ENCODE measurements at places on chromosomes 6 and 20.

DNA sequence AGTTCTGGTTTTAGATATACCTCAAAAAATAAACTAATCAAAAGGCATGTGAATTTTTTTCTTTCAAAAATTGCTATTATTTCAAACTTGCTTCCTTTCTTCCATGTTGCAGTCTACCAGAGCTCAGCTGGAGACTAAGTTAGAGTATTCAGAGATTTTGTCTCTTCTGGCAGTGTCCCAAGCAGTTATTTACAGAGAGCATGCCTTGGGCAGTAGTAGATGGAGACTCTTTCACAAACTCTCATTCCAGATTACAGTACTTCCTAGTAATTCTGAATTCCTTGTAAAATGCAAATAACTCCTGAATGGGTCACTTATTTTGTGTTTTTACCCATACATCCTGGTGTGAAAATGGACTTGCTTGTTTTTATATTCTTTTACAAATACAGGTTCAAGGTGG lies 703.4 kb downstream of the EPHA7 start:
- DNase-seq, result no peak

DNA sequence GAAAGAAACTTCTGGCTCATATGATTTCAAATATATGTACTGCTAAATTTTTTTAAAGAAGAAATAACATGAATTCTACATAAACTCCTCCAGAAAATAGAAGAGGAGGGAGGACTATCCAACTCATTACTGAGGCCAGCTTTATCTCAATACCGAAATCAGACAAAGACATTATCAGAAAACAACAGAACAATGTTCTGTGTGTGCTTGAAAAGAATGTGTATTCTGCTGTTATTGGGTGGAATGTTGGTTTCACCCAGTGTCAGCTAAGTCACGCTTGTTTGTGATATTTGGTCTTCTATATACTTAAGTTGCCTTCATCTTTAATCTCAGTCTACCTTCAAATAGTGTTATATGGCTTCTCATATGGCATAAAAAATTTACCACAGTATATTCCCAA lies 18.6 kb upstream of the ELOVL2 start:
- DNase-seq, result no peak

- no peak for DNase-seq
These were observed 15.9 kb upstream of the GGTLC1 start for GRCh38 chr20:24004471-24004870.

GRCh38 chr6:13427801-13428582 lies 59.4 kb downstream of the GFOD1 start:
- peak; percentile 57 for DNase-seq

DNA sequence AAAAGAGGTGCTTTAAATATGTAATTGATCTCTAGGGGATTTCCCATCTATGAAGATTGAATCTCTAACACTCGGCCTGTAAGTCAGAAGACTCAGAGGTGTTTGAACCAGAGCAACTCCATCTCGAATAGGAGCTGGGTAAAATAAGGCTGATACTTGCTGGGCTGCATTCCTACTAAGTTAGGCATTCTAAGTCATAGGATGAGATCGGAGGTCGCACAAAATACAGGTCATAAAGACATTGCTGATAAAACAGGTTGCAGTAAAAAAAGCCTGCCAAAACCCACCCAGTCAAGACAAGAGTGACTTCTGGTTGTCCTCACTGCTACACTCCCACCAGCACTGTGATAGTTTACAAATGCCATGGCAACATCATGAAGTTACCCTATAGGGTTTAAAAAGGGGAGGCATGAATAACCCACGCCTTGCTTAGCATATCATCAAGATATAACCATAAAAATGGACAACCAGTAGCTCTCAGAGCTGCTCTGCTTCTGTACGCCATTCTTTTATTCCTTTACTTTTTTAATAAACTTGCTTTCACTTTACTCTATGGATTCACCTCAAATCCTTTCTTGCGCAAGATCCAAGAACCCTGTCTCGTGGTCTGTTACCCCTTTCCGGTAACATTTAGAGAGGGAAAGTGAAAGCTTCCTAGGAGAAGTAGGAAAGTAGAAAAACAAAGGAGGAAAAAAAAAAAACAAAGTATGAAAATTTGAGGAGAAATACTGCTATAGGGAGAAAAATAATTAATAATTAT lies 129.7 kb upstream of the PHACTR1 start:
- DNase-seq, result no peak

DNA sequence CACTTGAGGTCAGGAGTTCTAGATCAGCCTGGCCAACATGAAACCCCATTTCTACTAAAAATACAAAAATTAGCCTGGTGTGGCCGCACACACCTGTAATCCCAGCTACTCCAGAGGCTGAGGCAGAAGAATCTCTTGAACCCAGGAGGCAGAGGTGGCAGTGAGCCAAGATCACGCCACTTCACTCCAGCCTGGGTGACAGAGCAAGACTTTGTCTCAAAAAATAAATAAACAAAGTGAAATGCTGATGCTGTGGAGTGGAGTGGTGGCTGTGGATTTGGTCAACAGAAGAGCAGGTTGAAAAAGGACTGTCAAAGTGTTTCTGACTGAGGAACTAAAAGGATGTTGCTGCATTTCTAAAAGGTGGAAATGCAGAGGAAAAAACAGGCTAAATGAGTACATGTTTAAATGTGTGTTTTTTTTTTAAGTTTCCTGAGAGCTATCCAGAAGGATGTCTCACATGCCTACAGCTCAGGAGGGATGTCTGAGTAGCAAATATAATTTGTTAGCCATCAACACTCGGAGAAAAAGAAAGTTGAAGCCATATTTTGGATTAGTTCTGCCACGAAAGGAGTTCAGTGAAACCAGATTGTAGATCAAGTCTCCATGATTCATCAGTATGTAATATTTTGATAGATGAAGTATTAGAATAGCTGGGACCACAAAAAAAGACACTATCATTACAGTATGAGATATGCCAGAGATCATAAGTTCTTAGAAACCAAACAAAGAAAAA lies 621.1 kb upstream of the ADGRB3 start:
- DNase-seq, result no peak

GRCh38 chr6:128558021-128558420 lies 37.6 kb upstream of the PTPRK start:
- DNase-seq, result no peak

GRCh38 chr6:14066782-14067406 lies 50.7 kb upstream of the CD83 start:
- no peak for DNase-seq

DNA sequence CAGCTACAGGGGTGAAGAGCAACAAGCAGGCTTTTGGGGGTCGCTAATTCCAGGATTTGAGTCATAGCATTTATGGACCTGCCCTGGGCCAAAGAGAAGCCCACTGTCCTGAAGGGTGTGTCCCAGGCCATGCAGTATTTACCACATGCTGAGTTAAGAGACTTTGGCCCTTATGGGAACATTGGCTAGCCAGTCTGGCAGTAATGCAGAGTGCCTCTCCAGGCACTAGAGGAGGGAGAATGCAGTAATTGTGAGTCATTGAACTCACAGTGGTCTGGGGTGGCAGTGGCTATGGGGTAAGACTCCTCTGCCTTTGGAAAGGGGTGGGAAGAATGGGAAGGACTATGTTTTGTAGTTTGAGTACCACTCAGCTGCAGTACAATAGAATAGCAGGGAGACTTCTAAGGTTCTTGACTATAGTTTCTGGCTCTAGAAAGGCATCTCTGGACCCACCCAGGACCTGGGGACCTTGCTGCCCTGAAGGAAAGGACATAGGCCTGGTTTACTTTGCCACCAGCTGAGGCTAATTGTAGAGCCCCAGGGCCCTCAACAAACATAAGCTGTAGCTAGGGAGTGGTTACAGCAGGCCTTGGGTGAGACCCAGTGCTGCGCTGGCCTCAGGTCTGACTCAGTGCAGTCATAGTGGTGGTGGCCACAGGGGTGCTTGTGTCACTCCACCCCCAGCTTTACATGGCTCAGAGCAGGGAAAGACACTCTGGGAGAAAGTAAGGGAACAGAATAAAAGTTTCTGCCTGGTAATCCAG lies 520.9 kb downstream of the HTR1B start:
- DNase-seq, result no peak

DNA sequence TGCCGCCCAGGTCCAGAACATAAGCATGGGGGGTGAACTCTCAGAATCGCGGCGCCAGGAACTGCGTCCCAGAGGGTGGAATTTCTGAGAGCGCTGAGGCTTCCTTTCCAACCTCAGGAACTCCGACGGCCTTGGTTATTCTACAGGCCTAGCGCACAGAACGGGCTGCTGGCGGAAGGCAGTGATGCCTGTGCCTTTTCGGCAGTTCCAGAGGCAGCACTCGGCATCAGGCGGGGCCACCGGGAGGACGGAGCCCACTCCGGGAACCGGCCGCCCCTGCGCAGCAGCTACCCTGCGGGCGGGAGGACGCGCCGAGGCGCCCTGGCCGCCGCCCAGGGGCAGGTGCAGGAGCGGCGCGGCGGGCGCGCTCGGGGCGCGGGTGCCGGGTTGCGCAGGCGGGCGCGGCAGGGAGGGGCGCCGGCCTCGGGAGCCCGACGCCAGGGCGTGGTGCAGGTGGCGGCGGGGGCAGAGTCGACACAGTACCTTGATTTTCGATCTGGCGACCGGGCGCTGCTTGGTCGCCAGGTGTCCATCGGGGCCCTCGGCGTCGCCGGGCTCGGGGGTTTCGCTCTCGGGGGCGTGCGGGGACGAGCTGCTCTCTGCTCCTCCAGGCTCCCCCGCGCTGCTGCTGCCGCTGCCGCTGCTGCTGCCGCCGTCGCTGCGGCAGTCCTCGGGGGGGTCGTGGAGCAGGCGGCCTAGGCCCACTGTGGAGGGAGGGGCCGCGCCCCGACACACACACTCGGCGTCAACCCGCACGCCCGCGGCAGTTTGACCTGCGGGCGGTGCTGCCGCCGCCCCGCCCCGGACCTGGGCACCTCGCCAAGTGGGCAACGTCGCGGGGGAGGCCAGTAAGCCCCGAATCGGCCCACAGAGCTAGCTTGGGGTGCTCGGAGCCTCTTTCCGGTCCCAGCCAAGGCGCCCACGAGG lies 1.3 kb downstream of the OVOL2 start:
- DNase-seq, result no peak

GRCh38 chr6:82169138-82169876 lies 78.2 kb downstream of the IBTK start:
- DNase-seq, result no peak

GRCh38 chr6:97665446-97665845 lies 382.4 kb upstream of the MMS22L start:
- no peak for DNase-seq

- no peak for DNase-seq
These were observed 76.2 kb upstream of the IPCEF1 start for GRCh38 chr6:154432533-154433476.

- DNase-seq, result peak; percentile 42
These were observed 44.3 kb downstream of the ABHD12 start for GRCh38 chr20:25346349-25346748.

DNA sequence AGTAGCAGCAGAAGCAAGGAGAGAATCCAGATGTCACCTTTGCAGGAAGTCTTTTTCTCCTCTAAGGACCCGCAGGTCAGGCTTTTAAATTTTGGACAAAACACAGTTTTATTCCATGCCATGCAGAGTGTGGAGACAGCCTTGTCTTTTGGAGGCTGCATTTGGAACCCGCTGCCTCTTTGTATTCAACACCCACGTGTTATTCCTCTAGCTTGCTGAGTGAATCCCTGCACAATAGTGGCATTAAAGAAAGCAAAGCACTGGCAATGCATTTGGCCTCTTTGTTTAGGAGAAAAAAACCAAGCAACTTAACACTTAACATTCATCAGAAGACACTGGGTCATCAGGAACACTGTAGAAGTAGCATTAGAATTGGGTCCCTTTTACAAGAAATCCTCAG lies 43.5 kb downstream of the TFAP2B start:
- no peak for DNase-seq

DNA sequence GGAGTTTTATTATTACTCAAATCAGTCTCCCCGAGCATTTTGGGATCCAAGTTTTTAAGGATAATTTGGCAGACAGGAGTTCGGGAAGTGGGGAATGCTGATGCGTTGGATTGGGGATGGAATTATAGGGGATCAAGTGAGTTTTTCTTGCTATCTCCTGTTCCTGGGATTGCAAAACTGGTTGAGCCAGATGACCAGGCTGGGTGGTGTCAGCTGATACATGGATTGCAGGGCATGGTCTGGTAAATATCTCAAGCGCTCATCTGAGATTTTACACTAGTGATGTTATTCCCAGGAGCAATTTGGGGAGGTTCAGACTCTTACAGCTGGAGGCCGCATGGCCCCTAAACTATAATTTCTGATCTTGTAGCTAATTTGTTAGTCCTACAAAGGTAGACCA lies 54.7 kb downstream of the ENPP1 start:
- DNase-seq, result no peak

GRCh38 chr20:18284805-18285533 lies 3.4 kb upstream of the ZNF133 start:
- no peak for DNase-seq

DNA sequence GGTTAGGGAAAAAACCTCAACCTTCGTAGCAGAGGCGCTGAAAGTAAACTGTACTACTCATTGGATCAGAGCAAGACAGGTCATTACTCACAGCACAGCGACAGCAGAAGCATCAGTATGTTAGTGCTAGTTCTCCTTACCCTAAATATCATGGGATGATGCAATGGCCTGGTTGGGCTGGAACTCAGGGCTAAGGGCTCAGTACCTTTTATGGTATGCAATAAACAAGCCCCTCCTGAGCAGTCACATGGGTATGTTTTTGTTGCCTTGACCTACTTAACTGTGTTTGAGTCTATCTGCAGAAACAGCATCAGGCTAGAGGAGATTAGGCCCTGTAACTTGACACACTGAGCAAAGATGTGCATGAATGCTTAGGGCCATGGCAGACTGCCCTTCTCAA lies 369.4 kb upstream of the IMPG1 start:
- DNase-seq, result no peak

DNA sequence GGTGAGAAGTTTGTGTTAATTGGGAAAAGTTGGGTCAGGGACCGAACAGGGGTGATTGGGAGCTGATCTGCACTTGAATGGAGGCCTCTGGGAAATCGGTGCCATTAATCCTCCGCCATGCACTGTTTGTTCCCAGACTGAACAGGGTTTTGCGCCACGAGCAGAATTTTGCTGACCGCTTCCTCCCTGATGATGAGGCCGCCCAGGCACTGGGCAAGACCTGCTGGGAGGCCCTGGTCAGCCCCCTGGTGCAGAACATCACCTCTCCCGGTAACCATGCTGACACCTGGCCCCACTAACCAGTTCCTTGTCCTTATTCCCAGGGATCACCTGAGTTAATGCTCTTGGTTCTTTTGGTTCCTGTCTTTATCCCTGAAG lies 21.7 kb downstream of the CUL9 start:
- DNase-seq, result no peak

GRCh38 chr6:158895661-158896060 lies 76.5 kb upstream of the EZR start:
- no peak for DNase-seq

GRCh38 chr6:148472171-148473105 lies 129.8 kb downstream of the SASH1 start:
- DNase-seq, result no peak

GRCh38 chr6:152068622-152069261 lies 261.3 kb downstream of the ESR1 start:
- DNase-seq, result no peak

DNA sequence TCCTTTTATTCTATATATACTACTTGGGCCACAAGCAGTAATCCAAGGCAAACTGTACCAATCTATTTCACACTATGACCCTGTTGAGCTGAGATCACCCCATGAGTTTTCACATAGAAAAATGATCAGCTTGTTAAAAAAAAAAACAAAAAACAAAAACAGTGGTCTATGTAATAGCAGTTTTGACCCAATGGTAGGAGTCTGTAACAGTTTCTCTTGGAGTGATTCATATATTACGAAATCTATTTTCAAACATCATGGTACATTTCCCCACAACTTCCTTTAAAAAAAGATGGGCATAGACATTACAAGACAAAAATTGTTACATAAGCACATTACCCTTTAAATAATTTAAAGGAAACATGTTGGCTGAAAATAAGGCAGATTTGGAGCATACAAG lies 78.1 kb downstream of the PRSS35 start:
- no peak for DNase-seq
